ENCODE measurements at places on chromosomes 3 and 15.

DNA sequence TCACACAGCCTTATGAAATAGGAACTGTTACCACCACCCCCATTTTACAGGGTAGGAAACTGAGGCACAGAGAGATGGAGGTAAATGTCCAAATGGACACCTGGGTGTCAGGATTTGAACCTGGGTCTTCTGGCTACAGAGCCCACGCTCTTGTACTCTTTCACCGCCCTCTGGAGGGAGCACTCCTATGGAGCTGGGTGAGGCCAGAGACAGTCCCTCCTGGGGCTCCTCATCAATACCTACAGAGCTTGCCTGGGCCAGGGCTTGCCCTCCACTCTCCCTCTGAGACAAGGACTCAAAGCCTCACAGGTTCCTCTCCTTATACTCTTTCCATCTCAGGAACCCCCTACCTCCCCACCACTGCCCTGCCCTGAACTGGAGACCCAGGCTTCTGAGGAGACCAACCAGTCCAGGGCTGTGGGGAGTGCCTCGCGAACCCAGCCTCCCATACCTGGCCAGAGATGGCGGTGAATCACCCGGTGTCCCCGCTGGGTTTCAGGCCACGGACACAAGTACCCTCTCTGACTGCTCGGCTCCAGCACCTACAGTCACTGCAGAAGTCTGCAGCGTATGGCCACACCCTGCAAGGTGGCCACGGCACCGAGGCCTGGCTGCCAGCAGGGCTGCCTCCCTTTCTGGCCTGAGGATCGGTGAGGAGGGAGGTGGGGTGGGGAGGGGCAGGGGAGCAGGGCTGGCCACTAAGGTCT is 22.1 kb upstream of the ATP2B2 start:
- DNase-seq: no peak

DNA sequence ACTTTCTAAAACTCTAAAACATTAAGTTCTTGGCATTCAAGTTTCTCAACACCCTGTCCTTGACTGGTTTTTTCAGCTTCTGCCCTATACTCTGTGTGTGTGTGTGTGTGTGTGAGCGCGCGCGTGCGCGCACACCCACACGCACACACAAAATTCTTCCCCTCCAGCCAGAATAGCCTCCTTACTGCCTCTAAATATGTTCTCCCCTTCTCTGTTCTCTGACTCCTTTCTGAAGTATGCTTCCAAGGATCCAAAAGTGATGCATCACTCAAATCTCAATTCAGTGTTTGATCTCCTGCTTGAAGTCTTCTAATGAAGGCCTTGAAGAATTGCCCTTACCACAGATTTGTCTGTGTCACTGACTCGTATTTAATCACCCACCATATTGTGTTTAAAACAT is 129.8 kb downstream of the SLC25A26 start:
- no peak for DNase-seq

DNA sequence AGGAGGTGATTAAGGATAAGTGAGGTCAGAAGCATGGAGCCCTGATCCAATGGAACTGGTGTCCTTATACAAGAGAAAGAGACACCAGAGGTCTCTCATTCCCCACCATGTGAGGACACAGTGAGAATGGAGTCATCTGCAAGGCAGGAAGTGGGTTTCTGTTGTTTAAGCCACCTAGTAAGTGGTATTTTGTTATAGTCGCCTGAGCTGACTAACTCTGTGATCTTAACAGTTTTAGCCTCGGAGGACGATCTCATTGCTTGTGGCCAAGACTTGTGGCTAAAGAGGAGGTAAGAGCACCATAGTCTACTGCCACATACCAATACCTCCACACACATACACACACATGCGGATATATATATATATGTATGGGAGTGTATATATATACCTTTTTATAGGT is 73.8 kb downstream of the MCTP2 start:
- no peak for DNase-seq

DNA sequence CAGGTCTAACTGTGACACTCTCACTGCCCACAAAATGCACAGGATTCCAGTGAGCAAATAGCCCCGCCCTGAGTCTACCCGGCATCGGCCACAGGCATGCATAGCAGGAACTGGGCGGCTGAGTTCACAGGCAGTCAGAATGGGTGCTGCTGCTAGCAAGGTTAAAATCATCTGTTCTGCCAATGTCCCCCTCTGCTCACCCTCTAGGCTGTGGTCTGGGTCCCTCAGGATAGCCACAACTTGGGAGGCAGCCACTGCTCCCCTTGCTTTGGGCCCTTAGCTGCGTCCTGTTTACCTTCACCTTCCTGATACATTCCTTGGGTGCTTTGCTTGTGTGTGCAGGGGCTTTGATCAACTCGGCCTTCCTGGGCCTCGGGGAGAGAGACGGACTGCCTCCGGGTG is 232.9 kb upstream of the RGMA start:
- DNase-seq: peak; percentile 86

- DNase-seq: no peak
Observed at GRCh38 chr15:65824941-65825544, 33.0 kb upstream of the DENND4A start.

DNA sequence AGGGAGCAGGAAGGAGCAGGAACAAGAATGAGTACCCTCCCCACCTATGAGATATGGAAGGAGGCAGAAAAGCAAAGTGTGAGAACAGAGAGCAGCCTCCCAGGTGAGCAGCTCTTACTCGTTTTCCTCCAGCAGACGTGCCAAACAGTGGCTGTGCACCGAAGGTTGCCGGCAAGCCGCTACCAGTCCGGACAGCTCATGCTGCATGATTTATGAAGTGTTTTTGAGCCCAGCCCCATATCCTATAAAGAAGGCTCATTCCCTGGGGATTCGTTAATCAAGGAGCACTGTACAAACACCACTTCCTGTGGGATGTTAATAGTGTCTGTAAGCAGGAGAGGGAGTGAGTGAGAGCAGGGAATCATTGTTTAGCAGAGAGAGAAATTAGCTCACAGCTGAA is 118.3 kb upstream of the FOXB1 start:
- DNase-seq: peak; percentile 87

DNA sequence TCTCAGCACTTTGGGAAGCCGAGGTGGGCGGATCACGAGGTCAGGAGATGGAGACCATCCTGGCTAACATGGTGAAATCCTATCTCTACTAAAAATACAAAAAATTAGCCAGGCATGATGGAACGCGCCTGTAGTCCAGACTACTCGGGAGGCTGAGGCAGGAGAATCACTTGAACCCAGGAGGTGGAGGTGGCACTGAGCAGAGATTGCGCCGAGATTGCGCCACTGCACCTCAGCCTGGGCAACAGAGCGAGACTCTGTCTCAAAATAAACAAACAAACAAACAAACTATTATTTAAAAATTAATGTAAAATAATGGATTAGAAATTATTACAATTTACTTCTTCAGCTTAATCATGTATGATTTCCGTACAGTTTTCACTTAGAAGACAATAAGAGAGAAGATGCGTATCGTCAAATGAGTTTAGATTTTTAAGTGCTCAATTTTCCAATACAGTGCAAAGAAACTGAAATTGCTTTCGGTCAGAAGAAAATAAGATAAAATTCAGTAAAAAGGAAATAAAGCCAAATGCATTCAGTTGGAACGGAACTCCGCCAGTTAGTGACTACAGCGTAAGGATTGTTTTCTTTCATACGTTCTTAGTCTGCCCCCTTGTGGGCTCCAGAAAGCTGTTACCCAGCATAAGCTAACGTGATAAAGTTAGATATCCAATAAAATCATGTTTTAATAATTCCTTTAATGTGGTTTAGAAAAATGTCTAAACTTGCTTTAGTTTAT is 24.8 kb downstream of the AADAC start:
- peak; percentile 45 for DNase-seq

GRCh38 chr3:119223511-119223910 is 17.2 kb downstream of the B4GALT4 start:
- no peak for DNase-seq

DNA sequence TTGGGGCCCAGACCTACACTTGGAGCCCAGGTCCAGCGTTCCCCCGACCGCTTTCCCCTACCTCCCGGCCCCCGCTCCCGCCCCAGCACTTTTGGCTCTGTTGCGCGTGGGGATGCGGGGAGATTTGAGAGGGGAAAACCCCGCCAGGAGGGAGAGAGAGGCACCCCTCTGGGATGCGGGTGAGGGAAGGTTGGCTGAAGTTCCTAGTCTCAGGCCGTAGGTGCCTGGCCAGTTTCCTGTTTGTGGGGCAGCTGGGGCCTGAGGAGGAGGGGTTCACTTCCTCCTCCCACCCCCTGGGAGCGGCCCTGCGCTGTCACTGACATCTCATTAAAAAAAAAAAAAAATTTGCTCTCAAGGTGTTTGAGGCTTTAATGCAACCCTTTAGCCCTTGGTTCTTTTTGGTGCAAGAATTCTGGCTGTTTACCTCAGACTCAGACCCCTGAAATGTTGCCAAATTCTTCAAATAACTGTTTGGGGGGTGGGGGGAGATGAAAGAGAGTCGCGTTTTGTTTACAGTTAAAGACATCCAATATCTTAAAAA is 2.6 kb downstream of the FAM43A start:
- DNase-seq: peak; percentile 62

DNA sequence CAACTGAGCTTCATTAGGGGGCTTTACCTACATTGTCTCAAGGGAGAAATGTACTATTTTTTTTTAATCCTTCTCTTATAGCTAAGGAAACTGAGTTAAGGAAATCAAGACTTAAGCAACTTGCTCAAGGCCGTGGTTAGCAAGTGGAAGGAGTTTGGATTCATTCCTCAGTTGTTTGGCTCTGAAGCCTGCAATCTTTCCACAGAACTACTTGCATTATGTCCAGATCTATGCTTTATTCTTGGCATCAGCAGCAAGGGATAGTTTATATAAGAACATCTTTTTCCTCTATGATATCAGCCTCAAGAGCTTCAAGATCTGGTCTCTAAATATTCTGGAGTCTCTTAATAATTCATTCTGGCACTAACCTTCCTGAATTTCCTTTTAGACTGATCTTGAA is 182.4 kb downstream of the SV2B start:
- no peak for DNase-seq

DNA sequence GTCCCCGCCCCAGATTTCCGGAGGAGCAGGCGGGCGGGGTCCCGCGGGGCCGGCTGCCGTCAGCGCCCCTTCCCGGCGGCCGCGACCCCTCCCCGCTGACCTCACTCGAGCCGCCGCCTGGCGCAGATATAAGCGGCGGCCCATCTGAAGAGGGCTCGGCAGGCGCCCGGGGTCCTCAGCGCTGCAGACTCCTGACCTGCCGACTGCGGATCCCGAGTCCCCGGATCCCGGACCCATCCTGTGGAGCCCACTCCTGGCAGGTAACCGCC is at the start of gene TRH:
TSS of gene TRH (plus strand) at position 157 of the 269 bp plus-strand sequence. CDS start 1,097 bp downstream, outside the sequence.
- no peak for DNase-seq

DNA sequence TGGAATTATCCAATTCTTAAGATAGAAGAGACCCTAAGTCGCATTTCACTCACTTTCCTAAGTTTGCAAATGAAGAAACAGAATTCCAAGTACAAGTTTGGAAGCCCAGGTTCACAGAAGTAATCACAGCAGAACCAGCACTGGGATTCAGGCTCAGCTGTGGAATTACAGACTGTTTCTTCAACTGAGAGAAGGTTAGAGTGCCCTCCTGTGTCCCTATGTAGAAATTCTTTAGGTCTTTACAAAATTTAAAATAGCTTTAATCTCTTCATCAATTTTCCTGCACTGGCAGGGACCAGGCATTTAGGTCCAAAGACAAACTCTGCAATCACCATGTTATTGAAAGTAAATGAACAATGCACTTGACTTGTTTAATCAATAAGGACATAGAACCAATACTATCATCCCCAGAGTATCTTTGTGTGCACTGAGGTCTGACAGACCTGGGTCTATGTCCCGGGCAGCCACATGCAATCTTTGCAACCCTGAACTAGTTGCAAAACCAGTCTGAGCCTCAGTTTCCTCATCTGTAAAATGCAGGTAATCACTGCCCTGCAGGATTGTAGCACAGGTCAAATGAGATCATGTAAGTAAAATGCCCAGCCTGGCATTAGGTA is 96.3 kb upstream of the ZBED2 start:
- peak; percentile 54 for DNase-seq

GRCh38 chr3:119343719-119344118 is 49.5 kb downstream of the ARHGAP31 start:
- DNase-seq: no peak

DNA sequence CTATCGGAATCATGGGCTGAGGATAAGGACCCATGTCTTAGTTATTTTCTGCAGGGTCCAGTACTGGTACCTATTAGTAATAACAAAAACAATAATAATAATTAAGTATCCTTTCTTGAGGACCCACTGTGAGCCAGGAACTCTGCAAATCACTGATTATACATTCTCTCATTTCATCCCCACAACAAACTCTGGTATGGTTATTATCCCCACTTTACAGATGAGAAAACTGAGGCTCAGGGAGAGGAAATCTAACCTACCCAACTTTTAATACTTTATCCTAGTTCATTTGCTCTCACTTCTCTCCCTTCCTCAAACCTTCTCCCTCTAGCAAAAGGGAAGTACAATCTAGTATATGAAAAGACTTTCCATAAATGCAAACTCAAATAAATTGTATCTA is 528.4 kb upstream of the PROK2 start:
- DNase-seq: no peak

GRCh38 chr15:62060896-62061280 is 641 bp upstream of the VPS13C start:
- DNase-seq: no peak

DNA sequence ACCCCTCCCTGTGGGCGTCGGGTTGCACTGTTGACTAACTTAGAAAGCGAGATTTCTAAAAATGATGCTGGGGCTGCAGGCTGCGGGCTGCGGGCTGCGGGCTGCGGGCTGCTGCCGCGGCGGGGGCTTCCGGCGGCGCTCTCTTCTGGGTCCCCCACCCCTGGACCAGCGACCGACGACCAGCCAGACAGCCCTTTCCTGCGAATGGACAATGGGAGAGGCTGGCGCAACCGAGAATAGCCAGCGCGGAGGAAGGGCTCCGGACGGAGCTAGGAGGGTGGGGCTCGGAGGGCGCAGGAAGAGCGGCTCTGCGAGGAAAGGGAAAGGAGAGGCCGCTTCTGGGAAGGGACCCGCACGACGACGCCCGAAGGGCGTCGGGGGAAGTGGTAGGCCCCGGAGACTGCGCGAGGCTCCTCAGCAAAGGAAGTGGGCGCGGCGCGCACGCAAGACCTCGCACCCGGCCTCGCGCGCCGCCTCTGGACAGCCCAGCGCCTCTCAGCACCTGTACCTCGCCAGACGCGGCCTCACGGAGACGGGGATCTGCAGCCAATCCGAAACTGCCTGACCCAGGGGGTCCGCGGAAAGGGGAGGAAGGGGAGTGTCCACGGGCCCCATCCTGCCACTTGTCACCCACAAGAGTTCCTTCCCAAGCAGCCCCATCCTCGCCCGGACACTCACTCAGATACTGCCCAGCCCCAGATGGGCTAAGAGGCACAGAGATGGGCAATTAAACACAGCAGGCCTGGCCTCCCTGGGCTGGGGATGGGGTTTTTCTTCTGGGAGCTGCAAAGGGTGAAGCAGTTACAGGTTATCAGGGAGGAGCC is 70.7 kb downstream of the SLC12A8 start:
- DNase-seq: no peak

DNA sequence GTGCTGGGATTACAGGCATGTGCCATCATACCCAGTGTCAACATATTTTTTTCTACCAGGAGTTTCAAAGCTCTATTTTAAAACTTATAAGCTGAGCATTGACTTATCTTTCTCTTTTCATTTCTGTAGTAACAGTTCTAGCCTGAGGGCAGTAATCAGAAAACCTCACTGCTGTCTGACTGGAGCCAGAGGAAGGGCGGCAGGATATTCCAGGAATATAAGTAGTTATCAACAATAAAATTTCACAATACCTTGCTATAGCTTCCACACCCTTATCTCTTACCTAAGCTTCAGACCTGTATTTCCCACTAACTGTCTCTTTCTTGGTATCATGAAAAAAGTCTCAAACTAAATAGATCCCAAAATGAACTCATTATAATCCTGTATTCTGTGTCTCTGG is 5.1 kb upstream of the NEDD4 start:
- DNase-seq: no peak

Data from urothelium cell line (cell line).